ENCODE measurements at places on chromosomes 6 and 20.

- no peak for DNase-seq
Measured at GRCh38 chr6:41327177-41327576, 8.2 kb upstream of the NCR2 start.

- DNase-seq = no peak
Measured at GRCh38 chr20:51337126-51337805, 205.3 kb downstream of the NFATC2 start.

- no peak for DNase-seq
Measured at GRCh38 chr6:134166511-134167261, 114.3 kb upstream of the SLC2A12 start.

GRCh38 chr6:360764-361373 is 30.7 kb upstream of the IRF4 start:
- no peak for DNase-seq

GRCh38 chr6:106732376-106732940 is 103.1 kb downstream of the QRSL1 start:
- DNase-seq = no peak

DNA sequence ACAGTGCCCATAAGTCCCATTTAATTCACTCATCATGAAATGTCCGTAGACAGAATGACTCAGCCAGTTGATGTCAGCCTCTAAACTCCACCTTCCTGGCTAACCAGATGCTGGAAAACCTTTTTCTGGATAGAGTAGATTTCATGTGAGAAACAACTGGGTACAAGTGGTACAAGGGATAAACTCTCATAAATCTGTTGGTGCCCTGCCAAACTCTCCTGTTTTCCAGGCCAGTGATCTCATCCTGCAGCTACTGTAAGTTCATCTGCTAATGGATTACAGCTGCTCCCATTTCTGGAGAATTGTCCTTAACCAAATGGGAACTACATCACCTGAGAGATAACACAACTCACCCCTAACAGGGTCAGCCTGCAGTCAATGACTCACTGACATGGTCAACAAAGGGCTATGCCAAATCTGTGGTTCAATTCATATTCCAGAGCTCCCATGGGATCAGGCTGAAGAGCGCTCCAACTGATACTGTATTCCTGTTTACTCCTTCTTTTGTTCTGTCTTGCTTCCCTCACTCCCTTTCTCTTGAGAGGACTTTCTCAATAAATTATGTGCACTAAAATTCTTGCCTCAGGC is 210.1 kb upstream of the HDDC2 start:
- no peak for DNase-seq

DNA sequence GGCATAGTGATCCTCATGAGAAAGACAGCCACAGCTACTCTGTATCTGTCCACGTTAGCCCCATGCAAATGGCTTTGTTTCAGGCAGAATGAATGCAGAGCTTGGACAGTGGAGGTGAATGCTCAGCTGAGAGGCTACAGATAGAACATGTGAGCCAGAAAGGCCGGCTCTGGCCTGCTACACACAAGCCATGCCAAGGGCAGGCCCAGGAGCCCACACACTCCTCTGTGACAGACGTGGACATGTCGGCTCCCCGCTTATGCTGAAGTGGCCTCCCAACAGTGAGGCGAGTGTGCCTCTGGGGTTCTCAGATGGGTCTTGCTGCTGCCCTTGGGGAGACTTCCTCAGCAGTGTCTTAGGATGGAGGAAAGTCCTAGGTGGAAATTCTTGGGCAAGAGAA is 159.6 kb downstream of the SYNDIG1 start:
- DNase-seq = no peak

GRCh38 chr6:45092135-45092534 is 236.0 kb upstream of the RUNX2 start:
- DNase-seq = no peak

DNA sequence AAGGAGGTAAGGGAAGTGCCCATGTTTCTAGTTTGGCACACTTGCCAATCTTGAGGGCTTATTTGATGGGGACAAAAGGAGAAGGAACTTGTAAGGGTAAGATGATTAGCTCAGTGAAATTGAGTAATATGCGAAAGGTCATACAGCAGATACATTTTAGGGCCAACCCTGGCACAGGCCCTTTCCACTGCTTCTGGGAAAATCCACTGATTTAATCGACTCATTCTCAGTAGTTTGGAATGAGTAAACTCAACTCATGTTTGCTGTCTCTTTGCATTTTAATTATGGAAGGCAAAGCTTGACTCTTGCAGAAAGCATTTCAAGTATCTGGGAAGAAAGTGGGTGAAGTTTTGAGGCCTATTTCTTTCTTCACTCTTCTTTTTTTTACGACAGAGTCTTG is 20.0 kb downstream of the PHF20 start:
- DNase-seq = no peak

DNA sequence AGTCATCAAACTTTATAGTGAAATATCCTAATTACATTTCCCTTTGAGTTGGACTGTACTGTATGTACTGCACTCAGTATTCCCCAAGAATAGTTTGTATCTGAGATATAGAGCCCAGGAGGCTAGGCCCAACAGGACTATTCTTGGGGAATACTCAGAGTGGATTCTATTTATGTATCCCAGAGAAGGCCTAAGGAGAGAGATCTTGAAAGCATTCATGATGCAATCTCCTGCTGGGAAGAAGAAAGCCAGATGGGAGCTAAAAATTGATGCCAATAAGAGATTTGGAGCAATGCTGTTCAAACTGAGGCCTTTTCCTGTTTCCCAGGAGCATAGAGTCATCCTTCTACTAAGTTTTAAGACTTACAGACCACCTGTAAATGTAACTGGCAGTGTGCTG is 452.1 kb upstream of the PLCB4 start:
- DNase-seq = no peak

DNA sequence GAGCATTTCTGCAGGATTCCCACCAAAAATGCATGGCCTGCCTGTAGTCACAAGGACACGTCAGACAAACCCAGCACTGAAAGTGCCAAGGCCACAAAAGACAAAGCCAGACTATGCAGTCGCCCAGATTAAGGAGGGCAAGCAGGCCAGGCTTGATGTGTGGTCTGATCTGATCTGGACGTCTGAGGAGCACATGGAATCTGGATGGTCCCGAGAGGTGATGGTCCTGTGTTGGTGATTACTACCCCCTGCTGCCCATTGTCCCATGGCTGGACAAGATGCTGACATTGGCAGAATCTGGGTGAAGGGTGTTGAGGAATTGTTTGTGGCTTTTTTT is 17.1 kb downstream of the NPEPL1 start:
- DNase-seq = no peak

DNA sequence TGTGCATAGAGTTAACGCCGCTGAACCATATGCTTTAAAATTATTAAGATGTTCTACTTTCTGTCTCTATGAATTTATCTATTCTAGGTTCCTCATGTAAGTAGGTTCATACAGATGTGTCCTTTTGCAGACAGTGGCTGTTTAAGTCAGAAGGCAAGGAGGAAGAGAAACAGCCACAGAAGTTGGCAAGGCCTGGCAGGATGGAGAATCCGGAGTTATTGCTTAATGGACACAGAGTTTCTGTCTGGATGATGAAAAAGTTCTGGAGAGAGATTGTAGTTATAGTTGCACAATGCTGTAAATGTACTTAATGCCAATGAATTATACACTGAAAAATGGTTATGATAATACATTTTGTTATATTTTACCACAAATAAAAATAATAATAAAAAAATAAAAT is 283.6 kb upstream of the CNR1 start:
- DNase-seq = no peak

GRCh38 chr6:20092071-20092566 is 120.2 kb downstream of the MBOAT1 start:
- no peak for DNase-seq

- no peak for DNase-seq
Measured at GRCh38 chr6:5707281-5708045, 299.3 kb downstream of the NRN1 start.

DNA sequence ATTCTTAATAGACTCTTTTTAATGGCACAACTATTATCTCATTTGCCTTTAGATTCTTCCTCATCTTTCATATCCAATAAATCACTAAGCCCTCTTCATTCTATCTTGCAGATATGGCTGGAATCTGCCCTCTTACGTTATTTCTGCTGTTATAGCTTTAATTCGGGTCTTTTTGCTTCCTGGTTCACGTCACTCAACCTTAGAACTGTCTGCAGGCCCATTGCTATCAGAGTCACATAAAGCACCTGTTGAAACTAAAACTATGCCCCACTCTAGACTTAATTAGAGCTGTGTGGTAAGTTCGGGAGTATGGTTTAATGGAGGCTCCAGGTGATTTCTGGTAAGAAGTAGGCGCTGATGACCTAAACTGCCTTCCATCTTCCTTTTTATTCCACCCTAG is 988 bp downstream of the QRSL1 start:
- no peak for DNase-seq

DNA sequence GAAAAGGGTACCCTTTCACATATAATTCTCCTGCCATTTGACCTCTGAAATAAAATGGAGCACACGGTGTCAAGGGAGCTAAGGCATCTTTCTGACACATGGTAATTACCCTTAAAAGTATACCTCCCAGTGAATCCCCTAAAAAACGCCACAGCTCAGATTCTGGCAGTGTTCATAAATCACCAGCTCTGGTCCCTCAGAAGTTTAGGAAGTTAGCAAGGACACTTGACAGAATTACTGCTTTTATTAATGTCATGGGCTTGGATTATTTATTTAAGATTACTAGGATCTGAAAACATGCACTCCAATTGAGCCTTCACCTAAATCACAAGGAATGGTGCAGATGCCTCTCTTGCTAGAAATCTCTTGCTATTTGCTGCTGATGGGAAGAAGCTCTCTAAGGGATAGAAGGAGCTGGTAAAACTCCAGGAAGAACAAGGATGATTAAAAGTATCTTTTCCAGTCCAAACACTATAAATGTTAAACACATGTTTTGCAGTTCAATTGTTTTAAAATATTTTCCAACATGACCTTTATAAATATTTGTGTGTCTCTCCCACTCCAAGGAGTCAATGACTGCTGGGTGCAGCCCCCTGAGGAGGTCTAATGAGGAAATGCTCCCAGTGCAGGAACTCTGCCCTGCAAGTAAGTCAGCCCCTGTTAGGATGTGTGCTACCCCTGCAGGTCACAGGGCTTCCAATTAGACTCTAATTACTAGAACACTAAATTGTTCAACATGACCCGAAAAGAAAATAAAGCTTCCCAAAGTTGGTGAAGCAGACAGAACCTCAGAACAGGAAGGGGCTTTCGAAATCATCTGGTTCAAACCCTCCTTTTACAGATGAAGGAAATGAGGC is 230.3 kb downstream of the TFAP2A start:
- DNase-seq = no peak

DNA sequence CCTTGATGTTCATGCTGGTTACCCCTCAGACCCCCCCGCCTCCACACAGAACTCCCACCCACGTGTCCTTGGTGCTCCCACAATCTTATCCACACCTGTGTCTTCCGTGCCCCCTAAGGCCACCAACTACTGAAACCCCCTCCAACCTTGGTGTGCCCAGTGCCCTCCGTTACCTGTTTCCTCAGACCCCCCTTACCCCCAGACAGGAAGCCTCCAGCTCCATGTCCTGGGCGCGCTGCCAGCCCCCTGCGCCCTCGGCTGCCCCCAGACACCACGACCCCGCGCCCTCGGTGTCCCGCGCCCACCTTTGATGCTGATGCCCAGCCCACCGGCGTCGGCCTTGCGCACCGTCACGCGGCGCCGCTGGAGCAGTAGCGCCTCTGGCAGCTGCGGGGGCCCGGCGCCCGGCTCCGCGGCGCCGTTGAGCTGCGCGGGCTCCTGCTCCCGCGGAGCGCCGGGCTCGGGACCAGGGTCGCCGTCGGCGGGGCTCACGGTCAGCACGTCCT is 504 bp downstream of the SNTA1 start:
- no peak for DNase-seq

- no peak for DNase-seq
Measured at GRCh38 chr6:52328303-52328662, 33.7 kb upstream of the PAQR8 start.

DNA sequence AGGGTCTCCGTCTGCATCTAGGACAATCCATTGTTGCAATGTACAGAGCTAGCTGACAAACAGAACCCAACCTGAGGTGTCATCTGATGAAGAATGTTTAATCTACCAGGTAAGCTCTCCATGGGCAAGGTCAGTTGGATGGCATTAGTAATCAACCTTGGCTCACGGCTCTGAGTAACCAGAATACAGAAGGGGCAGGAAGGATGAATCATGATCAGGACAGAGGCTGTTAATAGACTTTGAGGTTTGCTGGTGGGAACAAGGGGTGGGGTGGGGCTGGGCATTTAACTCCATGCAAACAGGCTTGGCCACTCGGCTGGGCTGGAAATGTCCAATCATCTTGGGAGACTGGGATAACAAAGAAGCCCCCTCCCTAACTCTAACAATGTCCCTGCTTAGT is 77.1 kb upstream of the MRPS10 start:
- DNase-seq = no peak

- DNase-seq = no peak
Measured at GRCh38 chr6:82040405-82041221, 206.9 kb downstream of the IBTK start.

DNA sequence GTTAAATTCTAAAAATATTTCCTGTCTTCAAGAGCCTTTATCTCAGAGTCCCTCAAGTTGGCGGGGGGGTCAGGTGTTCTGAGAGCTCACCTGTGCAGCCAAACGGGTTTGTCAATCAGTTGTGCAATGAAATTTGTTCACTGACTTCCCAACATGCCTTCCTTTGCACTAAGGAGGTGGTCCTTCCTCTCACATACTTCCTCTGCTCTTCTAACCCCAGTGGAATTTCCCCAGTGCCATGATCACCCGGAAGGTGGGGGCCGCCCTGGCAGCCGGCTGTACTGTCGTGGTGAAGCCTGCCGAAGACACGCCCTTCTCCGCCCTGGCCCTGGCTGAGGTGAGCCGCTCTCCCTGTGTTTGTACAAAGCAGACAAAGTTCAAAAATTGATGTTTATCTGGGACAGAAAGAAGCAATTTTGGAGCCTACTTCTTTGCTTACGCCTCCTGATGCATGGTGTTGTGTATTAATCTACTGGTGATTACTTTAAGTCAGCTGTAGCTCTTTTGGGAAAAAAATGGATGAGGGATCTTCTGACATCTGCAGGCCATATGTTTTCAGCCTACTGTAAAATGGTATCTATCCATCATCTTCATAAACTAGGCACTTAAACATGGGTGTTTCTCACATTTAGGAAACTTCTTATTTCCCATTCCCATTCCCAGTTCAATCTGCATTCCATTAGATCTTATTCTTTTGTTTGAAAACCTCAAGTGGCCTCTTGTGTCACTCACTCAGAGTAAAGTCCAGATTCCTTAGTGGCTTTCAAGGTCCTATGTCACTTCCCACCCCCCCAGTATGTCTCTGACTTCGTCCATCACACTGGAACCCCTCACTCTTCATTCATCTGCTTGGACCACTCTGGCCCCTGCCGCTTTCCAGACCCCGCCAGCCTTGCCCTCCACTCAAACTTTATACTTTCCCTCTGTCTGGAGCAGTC is 10.1 kb downstream of the ALDH5A1 start:
- no peak for DNase-seq

- DNase-seq = peak; percentile 8
Measured at GRCh38 chr6:154605178-154605881, 94.8 kb upstream of the CNKSR3 start.

DNA sequence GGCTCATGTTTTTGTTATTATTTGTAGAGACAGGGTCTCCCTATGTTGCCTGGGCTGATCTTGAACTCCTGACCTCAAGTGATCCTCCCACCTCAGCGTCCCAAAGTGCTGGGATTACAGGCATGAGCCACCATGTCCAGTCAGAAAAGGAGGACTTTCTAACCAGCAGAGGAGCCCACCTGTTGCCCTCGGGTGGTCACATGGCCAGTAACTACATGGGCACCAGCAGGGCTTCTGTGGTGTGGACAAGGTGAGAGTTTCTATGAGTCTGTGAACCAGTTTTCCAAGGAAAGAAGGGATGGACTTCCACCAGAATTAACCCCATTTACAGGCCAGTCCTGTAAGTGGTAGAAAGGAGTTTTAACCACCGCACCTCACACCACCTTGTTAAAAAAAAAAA is 125.4 kb downstream of the RIN2 start:
- DNase-seq = no peak

- no peak for DNase-seq
Measured at GRCh38 chr6:164000276-164000675, 585.8 kb downstream of the QKI start.

Measured in activated T-cell treated with anti-CD3 and anti-CD28 coated beads for 24 hours (primary cell).